ENCODE measurements at places on chromosomes 7 and 10. TPM values are rescaled to one million over a fixed set of nuclear protein-coding genes. Genes with fewer than 3 reads are reported as not detected.

DNA sequence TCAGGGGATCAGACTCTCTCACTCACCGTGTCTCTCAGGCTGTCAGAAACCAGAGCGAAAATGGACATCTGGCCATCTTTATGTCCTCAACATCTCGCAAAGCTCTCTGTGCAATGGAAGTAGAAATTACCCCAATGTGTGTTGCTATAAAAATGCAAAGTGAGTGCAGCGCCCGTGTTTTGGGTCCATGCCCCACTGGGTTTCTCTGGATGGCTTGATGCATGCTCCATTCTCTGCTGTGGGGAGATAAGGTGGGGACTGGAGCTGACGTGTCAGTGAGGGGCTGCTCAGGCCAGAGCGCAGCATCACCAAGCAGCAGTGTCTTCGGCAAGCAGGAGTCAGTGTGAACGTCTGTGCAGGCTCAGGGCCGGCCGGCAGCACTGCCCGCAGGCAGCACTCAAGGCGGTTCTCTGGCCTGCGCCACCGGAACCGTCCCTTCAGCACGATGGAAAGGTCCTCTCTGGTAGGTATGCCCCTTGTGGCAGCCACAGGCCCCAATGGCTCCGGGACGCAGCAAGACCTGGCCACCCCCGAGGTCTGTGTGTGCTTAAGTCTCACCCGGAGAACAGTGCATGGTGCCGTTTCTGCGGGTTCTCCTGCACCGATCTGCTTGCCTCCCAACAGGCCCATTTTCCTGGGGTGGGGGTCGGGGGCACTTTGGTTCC lies 30.2 kb downstream of the WDR86 start:
- DNase-seq: no peak

Gene STAG3
- 10.2 TPM for polyA plus RNA-seq

DNA sequence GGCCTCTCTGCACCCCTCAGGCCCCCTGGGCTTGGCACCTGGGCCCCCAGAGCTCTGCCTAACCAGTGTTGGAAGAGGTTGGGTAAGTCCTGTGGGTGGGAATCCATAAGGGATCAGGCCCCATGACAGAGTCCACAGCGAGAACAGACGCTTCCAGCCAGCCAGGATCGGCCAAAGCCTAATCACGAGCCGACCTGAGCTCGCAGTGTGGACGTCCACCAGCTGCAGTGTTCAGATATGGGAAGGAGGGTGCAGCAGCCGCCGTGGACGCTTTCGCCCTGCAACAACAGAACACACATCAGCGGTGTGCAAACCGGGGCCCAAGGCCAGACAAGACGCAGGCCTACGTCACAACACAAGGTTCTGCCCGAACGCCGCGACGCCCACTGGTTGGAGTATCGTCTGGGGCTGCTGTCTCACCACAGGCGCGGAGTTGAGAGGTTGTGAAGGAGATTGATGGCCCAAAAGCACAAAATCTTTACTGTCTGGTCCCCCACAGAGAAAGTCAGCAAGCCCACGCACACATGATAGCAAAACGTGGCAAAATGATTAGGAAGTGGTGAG lies 102.1 kb downstream of the FOXL3 start:
- DNase-seq: no peak

GRCh38 chr7:114392686-114393085 lies 21.9 kb upstream of the FOXP2 start:
- no peak for DNase-seq

Gene FFAR4
- not detected for polyA plus RNA-seq

GRCh38 chr7:4045975-4046374 lies 636.1 kb upstream of the FOXK1 start:
- DNase-seq: no peak

DNA sequence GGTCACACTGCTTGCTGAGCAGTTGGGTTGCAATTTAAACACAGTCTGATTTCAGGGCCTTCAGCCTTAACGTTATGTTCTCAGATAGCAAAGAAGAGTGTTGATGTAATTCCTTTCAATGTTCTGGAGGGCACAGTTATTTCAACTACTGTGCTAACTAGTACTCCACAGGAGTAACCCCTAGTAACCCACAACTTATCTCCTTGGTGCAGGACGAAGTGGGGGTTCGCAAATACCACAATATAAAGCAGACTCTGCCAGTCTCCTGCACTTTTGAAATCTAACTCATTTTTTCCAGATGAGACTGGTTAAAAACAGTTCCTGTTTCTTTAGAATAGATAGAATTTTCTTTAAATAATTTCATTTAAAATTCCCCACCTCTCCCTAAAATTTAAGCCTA lies 47.1 kb upstream of the NCAPG2 start:
- no peak for DNase-seq

DNA sequence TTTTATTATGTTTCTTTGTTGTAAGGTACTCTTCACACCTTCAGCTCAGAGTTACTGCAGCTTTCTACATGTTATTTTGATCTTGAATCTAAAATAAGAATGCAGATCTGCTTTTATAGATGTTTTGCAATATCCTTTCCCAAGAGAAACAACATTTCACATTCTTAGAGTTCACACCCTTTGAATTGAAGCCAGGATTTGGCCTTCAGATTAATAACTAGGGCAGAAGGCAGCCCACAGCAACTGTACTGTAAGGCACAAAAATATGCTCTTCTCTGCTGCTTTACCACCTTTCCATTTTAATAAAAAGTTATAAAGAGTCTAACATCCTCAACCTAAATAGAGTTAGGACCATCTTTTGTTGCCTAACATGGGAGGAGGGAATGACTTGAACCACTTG lies 224.7 kb downstream of the LHFPL3 start:
- DNase-seq: no peak

Gene PNLIPRP1
- polyA plus RNA-seq: 0.42 TPM

DNA sequence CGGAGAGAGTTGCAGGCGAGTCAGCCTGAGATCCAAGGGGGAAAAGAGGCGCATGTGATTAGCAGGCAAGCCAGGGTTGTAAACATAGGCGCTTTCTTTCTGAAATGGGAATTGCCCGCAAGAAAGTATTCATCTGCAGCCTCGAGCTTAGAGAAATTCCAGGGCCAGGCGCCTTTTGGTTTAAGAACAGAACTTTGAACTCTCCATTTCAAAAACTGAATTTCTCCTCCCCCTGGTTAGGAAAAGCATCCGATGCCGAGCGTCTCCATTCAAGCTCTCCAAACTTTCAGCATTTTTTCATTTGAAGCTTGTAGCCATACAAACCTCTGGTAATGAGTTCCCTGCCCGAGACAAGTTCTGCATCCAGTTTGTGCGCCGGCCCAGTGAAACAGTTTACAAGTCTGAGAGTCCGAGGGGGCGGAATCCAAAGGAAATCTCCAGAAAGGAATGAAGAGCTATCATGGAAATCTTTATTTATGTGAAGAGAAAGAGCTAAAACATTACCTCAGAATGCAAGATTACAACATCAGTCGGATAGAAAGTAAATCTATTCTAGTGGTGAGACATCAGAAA lies 69.9 kb downstream of the FAM204A start:
- DNase-seq: no peak

GRCh38 chr7:25671111-25671510 lies 442.8 kb upstream of the NPVF start:
- DNase-seq: no peak

Gene CD36
- polyA plus RNA-seq: 27.3 TPM

- DNase-seq: no peak
Observed at GRCh38 chr7:44247868-44248651, 47.3 kb downstream of the YKT6 start.

Gene ITPRID1
- polyA plus RNA-seq: not detected

Gene OR9A2
- not detected for polyA plus RNA-seq
